ENCODE measurements at places on chromosomes 12 and 14.

DNA sequence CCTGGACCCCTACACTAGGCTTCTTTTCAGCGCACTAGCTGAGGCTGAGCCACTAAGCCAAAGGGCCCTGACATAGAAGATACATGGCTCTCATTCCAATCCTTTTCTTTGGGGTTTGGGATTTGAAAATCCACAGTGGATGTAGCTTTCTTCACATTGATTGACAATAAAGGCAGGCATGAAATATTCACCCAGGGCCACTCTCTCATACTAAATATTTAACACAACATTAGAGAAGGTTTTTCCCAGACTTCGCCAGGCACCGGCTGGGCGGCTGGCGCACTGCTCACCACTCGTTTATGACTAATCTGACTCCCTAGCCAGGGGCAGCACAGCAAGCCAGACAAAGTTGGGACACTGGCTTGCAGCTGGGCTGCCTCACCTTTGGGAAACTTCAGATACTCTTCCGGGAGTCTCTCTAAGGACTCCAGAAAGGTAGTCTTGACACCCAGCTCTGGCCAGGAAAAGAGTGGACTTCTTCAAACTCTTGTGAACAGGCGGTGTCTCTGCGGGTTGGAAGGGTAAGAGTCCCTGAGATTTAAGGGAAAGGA lies 699 bp upstream of the HOXC11 start:
- DNase-seq: no peak

DNA sequence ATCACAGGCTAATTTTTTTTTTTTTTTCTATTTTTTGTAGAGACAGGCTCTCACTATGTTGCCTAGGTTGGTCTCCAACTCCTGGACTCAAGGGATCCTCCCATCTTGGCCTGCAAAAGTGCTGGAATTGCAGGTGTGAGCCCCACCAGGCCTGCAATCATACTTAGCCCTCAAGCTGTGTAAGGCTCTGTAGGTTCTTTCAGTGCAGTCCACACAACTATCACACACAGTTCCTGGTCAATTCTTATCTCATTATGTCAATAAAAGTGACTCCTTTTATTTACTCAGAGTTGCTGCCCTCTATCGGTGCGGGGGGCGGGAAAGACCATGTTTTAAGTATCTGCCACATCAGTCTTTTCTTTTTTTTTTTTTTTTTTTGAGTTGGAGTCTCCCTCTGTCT lies 29.0 kb downstream of the SLC2A3 start:
- DNase-seq: no peak

- no peak for DNase-seq
Observed at GRCh38 chr14:75460394-75460793, 32.6 kb downstream of the JDP2 start.

- DNase-seq: peak; percentile 44
Observed at GRCh38 chr12:99111600-99111999, 466.5 kb downstream of the APAF1 start.

DNA sequence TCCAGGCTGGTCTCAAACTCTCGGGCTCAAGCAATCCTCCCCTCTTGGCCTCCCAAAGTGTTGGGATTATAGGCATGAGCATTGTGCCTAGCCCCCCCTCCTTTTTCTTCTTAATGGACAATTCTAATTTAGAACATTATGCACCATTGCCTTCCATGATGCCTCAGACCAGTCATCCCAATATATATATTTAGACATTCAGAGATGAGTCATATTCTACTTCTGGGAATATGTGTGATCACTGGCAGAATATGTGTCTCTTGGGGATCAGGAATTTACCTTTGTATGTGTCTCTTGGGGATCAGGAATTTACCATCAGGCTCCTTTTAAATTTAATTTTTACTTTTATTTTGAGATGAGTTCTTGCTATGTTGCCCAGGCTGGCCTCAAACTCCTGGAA lies 7.5 kb upstream of the CCDC177 start:
- no peak for DNase-seq

Data from NCI-H524 treated with DMSO at 0.1 percent for 48 hours (cell line).